Memory B cell (primary cell): ENCODE measurements at places on chromosomes 7 and 10.
A peak's percentile ranks its signal among the peaks of the same experiment; 100 is the strongest.

GRCh38 chr10:29099001-29099400 lies 189.9 kb upstream of the LYZL1 start:
- no peak overlapping the region for H3K4me3 ChIP-seq
- H3K36me3 ChIP-seq, result no peaks in the 10 kb centered on the region
- no peak for DNase-seq
- no peak overlapping the region for H3K27ac ChIP-seq
- no peaks in the 10 kb centered on the region for H3K4me1 ChIP-seq

DNA sequence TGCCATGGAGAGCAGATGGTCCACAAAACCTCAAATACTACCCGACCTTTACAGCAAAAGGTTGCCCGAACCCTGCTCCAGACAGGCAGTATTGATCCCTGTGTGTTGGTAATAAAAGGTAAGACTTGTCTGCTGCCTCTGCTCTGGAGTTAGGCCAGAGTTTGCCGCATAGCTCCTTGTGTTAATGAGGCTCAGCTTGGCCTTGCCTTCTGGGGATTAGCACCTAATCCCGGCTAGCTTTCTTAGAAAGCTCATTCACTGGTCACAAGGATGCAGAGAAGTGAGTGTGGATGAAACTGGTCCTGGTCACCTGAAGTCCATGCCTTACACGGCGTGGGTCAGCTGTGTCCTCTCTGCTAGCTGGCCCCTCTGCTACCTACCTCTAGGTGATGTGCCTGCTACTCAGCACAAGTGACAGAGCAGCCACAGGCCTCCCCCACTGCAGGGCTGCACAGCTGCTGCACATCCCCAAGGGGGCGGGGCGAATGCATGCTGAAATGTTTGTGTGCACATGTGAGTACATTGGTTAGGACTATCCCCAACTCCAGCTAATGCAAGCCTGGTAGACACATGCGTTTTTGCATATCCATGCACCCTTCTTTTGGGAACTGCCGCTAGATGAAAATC lies 31.7 kb upstream of the SYPL1 start:
- no peak overlapping the region for H3K27ac ChIP-seq
- peaks cover 11% of the 10 kb centered on the region for H3K4me1 ChIP-seq
- peaks cover 3% of the 10 kb centered on the region for H3K36me3 ChIP-seq

- no peaks in the 10 kb centered on the region for H3K4me1 ChIP-seq
- H3K27ac ChIP-seq, result no peak overlapping the region
- no peak for DNase-seq
- H3K36me3 ChIP-seq, result no peaks in the 10 kb centered on the region
- no peaks in the 10 kb centered on the region for H3K27me3 ChIP-seq
- H3K4me3 ChIP-seq, result no peak overlapping the region
Observed at GRCh38 chr7:17516771-17517170, 218.3 kb downstream of the AHR start.

DNA sequence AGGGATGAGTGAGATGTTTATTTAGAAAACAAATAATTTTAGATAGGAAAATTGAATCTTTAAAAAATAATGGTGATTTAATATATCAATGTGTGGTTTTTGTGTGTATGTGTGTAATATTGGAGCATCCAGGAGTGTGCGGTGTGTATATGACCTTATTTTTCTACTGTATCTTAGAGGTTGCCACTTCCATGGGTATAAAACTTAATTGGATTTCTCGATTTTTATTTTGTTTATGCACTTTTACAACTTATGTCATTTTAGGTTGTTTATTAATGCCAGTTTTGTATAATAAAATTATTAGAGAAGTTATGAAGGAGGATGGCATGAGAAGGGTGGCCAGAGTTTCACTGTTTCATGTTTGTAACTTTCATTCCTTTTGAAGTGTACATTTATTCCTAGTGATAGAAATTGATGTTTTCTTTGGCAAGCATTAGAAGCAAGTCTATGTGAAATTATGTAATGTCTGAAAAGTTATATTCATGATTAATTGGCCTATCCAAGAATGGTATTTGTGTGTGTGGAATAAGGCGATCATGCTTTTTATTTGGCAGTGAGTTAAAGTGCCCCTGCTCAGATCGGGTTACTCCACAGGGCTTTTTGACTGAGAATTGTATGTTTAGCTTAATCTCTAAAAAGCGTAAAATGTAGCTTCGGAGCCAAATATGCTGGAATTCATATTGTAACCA lies 110.3 kb downstream of the KAT6B start:
- H3K4me1 ChIP-seq, result peaks cover 20% of the 10 kb centered on the region
- H3K36me3 ChIP-seq, result peaks cover 17% of the 10 kb centered on the region
- DNase-seq, result no peak
- no peaks in the 10 kb centered on the region for H3K27me3 ChIP-seq
- H3K27ac ChIP-seq, result no peak overlapping the region
- no peak overlapping the region for H3K4me3 ChIP-seq

DNA sequence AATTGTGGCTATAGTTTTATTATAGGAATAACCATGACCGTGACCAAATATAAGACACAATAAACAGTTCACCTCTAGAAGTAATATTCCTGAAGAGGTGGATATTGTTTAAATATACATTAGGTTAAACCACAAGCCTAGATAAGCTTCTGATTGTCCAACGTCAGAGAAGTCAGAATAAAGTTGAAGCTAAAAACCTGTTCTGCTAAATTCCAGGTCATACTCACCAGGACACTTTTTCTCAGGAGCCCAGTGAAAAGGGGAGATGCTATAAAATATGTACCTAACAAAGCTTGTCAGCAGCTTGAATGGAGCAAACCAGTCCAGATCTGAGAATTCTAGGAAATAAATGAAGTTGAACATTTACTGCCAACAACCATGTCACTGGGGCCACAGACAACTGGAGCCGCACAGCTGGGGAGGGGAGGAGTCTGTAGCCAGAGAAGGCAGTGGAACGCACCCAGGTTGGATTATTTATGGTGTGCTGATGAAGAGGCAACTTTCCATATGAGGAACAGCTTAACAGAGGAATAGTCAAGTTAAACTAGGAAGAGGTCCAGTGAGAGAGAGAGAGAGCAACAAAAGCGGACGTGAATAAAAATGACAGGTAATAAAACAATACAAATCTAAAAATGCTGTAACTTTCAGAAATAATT lies 191.1 kb downstream of the ZNF438 start:
- no peak for DNase-seq
- H3K27me3 ChIP-seq, result peaks cover 2% of the 10 kb centered on the region
- H3K4me1 ChIP-seq, result no peaks in the 10 kb centered on the region
- H3K4me3 ChIP-seq, result no peak overlapping the region
- H3K36me3 ChIP-seq, result no peaks in the 10 kb centered on the region

DNA sequence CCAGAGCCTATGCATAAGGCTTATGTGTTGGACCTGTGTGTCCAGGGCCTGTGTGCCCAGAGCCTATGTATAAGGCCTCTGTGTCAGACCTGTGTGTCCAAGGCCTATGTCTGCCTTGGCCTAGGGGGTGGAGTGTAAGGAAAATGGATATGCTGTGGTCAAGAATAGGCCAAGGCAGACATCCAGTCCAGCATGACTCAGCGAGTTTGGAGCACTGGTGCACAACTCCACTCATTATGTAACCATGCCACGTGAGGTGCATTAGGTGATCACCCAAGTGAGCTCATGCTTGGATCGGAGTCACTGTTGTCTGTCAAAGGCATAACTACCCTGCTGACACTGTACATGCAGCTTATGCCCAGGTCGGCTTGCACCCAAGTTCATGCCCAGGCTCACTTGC lies 238.9 kb downstream of the CACNA2D1 start:
- DNase-seq, result no peak
- H3K36me3 ChIP-seq, result no peaks in the 10 kb centered on the region

- H3K27me3 ChIP-seq, result peaks cover 2% of the 10 kb centered on the region
- no peak overlapping the region for H3K27ac ChIP-seq
- no peak overlapping the region for H3K4me3 ChIP-seq
- H3K36me3 ChIP-seq, result peaks cover 1% of the 10 kb centered on the region
- DNase-seq, result no peak
Observed at GRCh38 chr10:62990126-62990525, 143.0 kb upstream of the NRBF2 start.

DNA sequence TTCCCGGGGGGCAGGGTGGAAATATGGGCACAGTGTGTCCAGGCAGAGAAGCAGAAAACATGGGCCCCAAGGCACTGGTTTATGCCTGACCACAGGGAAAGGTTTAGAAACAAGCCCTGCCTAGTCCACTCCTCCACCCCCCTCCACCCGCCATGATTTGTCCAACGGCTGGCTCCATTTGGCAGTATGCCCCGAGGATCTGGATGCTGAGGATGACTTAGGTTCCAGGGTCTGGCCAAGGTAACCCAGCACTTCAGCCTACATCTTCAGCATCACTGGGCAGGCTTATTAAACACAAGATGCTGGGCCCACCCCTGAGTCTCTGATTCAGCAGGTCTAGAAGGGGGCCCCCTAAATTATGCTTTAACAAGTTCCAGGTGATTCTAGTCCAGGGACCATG lies 121.9 kb downstream of the RALA start:
- H3K27ac ChIP-seq, result no peak overlapping the region
- no peak overlapping the region for H3K4me3 ChIP-seq
- H3K36me3 ChIP-seq, result peaks cover 10% of the 10 kb centered on the region
- H3K27me3 ChIP-seq, result no peaks in the 10 kb centered on the region
- DNase-seq, result no peak

- peaks cover 6% of the 10 kb centered on the region for H3K27me3 ChIP-seq
- no peak overlapping the region for H3K4me3 ChIP-seq
Observed at GRCh38 chr10:15744217-15744865, 24.6 kb upstream of the ITGA8 start.

- no peak overlapping the region for H3K27ac ChIP-seq
- peaks cover 1% of the 10 kb centered on the region for H3K27me3 ChIP-seq
- no peaks in the 10 kb centered on the region for H3K36me3 ChIP-seq
- H3K4me3 ChIP-seq, result no peak overlapping the region
Observed at GRCh38 chr10:58791137-58791536, 278.5 kb downstream of the BICC1 start.

- DNase-seq, result no peak
- peaks cover 13% of the 10 kb centered on the region for H3K4me1 ChIP-seq
- H3K4me3 ChIP-seq, result no peak overlapping the region
- no peaks in the 10 kb centered on the region for H3K36me3 ChIP-seq
- H3K27me3 ChIP-seq, result no peaks in the 10 kb centered on the region
- H3K27ac ChIP-seq, result no peak overlapping the region
Observed at GRCh38 chr7:17773289-17773626, 167.0 kb downstream of the SNX13 start.

DNA sequence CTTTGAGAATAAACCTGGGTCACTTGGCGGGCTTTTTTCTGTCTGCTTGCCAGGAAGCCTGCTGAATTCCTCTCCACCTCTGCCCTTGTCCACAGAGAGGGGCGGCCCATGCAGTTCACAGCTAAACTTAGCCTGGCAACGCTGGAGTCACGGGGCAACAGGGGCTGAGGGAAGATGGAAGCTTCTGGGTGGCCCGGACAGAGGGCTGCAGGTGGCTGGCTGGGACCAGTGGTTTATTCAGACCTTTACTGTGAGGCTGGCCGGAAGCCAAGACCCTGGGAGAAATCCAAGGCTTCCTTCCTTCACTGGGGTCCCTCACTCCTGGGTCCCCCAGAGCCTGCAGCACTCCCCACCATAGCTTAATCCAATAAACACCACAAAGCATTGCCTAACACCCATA lies 17.0 kb downstream of the ITPRIP start:
- no peak overlapping the region for H3K4me3 ChIP-seq
- H3K36me3 ChIP-seq, result peaks cover 8% of the 10 kb centered on the region
- DNase-seq, result no peak
- no peaks in the 10 kb centered on the region for H3K27me3 ChIP-seq
- peaks cover 76% of the 10 kb centered on the region for H3K4me1 ChIP-seq
- peak overlapping the region; percentile 73 for H3K27ac ChIP-seq

GRCh38 chr10:104069613-104070012 lies 16.1 kb downstream of the COL17A1 start:
- no peak overlapping the region for H3K4me3 ChIP-seq
- H3K27ac ChIP-seq, result no peak overlapping the region
- H3K36me3 ChIP-seq, result no peaks in the 10 kb centered on the region
- no peak for DNase-seq

GRCh38 chr7:117385363-117386109 lies 41.8 kb downstream of the ASZ1 start:
- no peaks in the 10 kb centered on the region for H3K4me1 ChIP-seq
- no peaks in the 10 kb centered on the region for H3K27me3 ChIP-seq

- no peaks in the 10 kb centered on the region for H3K4me1 ChIP-seq
- H3K27me3 ChIP-seq, result peaks cover 14% of the 10 kb centered on the region
- H3K4me3 ChIP-seq, result no peak overlapping the region
- H3K27ac ChIP-seq, result no peak overlapping the region
- no peak for DNase-seq
Observed at GRCh38 chr10:125911145-125911544, 14.8 kb downstream of the FANK1 start.

GRCh38 chr10:7551950-7552716 lies 114.6 kb downstream of the ITIH5 start:
- H3K4me1 ChIP-seq, result peaks cover 2% of the 10 kb centered on the region
- DNase-seq, result no peak
- H3K4me3 ChIP-seq, result no peak overlapping the region
- H3K27ac ChIP-seq, result no peak overlapping the region

DNA sequence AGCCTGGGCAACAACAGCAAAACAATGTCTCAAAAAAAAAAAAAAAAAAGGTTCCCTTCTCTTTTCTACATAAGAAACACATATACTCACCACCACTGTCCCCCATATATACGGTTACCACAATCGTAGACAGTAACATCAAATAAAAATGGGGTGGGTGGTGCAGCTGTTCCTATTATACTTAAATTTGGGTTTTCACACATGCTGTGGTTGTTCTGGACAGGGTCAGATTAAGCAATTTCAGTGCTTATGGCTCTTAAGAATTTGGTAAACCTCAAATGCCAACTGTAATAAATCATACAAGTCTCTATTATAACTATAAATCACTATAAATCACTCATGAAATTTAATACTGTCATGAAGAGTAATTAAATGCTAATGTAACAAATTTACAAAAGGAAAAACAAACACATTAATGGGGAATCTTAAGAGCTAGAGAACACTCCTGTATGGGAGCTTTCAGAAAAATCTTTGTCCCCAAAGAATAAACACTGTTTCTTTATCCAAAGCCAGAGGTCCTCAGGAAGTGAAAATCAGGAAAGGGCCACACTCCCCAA lies 143.6 kb downstream of the GLI3 start:
- H3K36me3 ChIP-seq, result no peaks in the 10 kb centered on the region
- no peak for DNase-seq

GRCh38 chr10:5813091-5813340 lies 218 bp downstream of the GDI2 start:
- H3K4me3 ChIP-seq, result peak overlapping the region; percentile 100
- peaks cover 7% of the 10 kb centered on the region for H3K36me3 ChIP-seq
- no peaks in the 10 kb centered on the region for H3K27me3 ChIP-seq
- H3K27ac ChIP-seq, result peak overlapping the region; percentile 95
- DNase-seq, result no peak
- peaks cover 41% of the 10 kb centered on the region for H3K4me1 ChIP-seq

DNA sequence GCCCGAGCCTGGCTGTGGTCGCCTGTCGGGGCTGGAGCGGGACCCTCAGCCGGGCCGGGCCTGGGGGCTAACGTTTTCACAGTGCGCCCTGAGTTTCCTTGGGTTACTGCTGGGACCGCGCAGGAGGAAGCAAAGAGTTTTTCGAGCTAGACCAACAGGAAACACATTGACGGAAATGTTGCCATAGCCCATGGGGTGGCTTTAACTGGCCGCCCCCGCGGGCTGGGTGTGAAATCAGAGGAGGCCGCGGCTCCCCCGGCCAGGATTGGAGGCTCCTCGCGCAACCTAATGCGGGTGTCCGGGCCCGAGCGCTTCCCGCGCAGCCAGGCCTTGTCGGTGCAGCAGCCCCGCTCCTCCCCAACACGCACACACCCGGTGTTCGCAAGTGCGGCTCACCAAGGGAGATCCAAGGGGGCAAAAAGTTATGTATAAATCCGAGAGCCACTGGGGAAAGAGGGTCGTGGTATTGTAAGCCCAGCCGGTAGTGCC lies 1.9 kb downstream of the HHEX start:
- peak overlapping the region; percentile 97 for H3K27ac ChIP-seq
- H3K27me3 ChIP-seq, result no peaks in the 10 kb centered on the region
- peak overlapping the region; percentile 89 for H3K4me3 ChIP-seq
- peaks cover 28% of the 10 kb centered on the region for H3K4me1 ChIP-seq
